ENCODE measurements at places on chromosomes 6 and 20.

- DNase-seq = no peak
Observed at GRCh38 chr20:58640446-58640845, 10.6 kb upstream of the STX16 start.

- DNase-seq = no peak
Observed at GRCh38 chr6:37954791-37955190, 135.3 kb downstream of the ZFAND3 start.

- peak; percentile 91 for DNase-seq
Observed at GRCh38 chr6:32796848-32797776, 19.7 kb downstream of the HLA-DOB start.

- DNase-seq = no peak
Observed at GRCh38 chr20:54227241-54227640, 19.4 kb downstream of the PFDN4 start.

- no peak for DNase-seq
Observed at GRCh38 chr6:107560657-107561056, 70.7 kb downstream of the SOBP start.

DNA sequence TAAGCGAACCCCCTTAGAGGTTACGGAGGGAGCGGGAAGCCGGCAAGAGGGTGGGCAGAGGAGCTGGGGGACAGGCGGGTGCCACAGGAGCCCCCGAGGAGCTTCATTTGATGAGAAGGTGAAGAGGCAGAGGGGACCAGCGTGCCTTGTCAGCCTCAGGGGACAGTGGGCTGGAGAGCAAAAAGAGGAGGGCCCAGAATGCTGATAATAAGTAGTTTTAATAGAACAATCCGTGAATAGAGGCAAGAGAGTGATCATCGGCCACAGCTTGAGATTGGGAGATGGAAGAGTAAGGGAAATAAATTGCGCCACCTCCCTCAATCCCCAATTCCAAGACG is 1.3 kb downstream of the COL19A1 start:
- DNase-seq = no peak

GRCh38 chr6:13865141-13865540 is 50.8 kb upstream of the MCUR1 start:
- DNase-seq = peak; percentile 21

- DNase-seq = no peak
Observed at GRCh38 chr20:62252342-62252966, 14.1 kb downstream of the OSBPL2 start.

DNA sequence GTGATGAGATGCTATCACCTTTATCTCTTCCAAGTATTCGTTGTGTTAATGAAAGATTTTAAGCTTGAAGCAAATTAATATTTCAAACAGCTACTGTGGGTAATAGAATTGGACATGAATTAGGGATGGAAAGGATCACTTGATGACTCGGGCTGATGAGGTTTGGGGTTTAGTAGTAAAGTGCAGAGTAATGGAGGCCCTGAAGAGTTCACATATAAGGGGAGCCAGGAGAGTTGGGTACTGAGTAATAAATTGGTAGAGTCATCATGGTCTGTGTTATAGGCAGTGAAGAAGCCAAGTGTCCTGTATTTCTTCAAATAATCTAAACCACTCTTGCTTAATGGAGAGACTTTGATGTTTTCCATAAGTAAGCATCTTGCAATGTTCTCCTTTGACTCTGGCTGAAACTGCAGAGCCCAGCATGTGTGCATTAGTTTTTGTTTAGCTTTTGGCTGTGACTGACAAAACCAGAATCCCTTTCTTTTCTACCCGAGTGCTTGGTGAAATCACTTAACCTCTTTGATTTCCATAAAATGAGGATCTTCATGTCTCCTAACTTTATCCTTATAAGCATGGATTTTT is 57.6 kb downstream of the L3MBTL3 start:
- DNase-seq = no peak

GRCh38 chr20:3101737-3102574 is 17.4 kb upstream of the AVP start:
- DNase-seq = no peak

DNA sequence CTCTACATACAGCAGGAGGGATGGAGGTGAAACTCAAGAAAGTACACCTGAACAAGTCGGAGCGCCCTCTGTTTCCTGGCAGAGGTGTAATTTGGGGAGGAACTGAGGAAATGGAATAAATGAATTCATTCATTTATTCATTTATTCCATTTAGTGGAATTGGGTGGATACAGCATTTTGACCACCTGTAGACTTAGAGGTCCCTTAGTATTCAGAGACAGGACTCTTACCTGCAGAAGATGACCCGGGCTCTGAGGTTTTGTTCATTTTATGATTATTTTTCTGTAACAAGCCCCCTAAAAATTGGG is 9.1 kb downstream of the TRIM31 start:
- DNase-seq = no peak

GRCh38 chr6:5125152-5126006 is 40.2 kb downstream of the PPP1R3G start:
- no peak for DNase-seq

- peak; percentile 61 for DNase-seq
Observed at GRCh38 chr6:111874025-111874415, 768 bp upstream of the FYN start.

- peak; percentile 70 for DNase-seq
Observed at GRCh38 chr6:30730601-30731435, 10.7 kb downstream of the TUBB start.

- no peak for DNase-seq
Observed at GRCh38 chr20:25015986-25016385, 23.4 kb upstream of the APMAP start.

Measured in suppressor macrophage treated with lipopolysaccharide for 1 hour (primary cell).